GM20000 (cell line): ENCODE measurements at places on chromosomes 12 and 14.

- no peak for DNase-seq
Measured at GRCh38 chr12:34605955-34606748, 583.9 kb downstream of the ALG10 start.

GRCh38 chr12:14418451-14418890 is 53.0 kb downstream of the ATF7IP start:
- DNase-seq = no peak

GRCh38 chr12:109999649-109999971 is 380 bp downstream of the ANKRD13A start:
- no peak for DNase-seq

- DNase-seq = no peak
Measured at GRCh38 chr14:73176685-73177084, 40.4 kb downstream of the PSEN1 start.

- DNase-seq = no peak
Measured at GRCh38 chr14:61150851-61151250, 130.3 kb downstream of the TMEM30B start.

GRCh38 chr14:88798156-88798555 is 5.4 kb upstream of the EML5 start:
- DNase-seq = no peak

GRCh38 chr12:110548678-110549077 is 34.4 kb downstream of the PPTC7 start:
- DNase-seq = no peak

DNA sequence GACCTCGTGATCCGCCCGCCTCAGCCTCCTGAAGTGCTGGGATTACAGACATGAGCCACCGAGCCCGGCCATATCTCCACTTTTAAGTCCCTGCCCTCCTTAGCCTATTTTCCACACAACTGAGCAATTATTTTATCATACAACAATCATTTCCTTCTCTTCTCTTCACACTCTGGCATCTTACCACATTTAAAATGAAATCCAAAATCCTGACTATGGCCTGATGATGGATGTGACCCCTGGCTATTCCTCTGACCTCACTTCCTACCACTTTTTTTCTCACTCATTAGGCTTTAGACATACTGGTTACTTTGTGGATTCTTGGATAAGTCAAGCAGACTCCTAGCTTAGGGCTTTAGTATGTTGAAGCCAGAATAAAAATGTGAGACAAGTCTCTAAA is 21.9 kb upstream of the EID3 start:
- no peak for DNase-seq

DNA sequence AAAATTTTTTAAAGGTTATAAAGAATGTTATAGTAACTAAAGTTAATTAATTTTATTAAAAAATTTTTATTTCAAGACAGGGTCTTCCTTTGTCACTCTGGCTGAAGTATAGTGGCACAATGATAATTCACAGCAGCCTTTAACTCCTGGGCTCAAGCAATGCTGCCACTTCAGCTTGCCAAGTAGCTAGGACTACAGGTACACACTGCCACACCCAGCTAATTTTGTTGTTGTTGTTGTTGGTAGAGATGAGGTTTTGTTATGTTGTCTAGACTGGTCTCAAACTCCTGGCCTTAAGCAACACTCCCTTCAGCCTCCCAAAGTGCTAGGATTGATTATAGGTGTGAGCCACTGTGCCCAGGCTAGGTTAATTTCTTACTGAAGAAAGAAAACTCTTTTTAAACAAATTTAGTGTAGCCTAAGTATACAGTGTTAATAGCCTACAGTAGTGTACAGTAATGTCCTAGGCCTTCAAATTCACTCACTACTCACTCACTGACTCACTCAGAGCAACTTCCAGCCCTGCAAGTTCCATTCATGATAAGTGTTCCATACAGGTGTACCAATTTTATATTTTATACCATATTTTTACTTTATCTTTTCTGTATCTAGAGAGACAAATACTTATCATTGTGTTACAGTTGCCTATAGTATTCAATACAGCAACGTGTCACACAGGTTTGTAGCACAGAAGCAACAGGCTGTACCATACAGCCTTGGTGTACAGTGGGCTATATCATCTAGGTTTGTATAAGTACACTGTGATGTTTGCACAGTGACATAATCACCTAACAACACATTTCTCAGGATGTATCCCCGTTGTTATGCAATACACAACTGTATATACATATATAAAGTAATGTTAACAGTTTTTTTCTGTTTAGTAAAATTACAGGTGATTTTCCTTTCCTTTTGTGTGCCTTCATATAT is 24.7 kb upstream of the DNAAF2 start:
- no peak for DNase-seq

DNA sequence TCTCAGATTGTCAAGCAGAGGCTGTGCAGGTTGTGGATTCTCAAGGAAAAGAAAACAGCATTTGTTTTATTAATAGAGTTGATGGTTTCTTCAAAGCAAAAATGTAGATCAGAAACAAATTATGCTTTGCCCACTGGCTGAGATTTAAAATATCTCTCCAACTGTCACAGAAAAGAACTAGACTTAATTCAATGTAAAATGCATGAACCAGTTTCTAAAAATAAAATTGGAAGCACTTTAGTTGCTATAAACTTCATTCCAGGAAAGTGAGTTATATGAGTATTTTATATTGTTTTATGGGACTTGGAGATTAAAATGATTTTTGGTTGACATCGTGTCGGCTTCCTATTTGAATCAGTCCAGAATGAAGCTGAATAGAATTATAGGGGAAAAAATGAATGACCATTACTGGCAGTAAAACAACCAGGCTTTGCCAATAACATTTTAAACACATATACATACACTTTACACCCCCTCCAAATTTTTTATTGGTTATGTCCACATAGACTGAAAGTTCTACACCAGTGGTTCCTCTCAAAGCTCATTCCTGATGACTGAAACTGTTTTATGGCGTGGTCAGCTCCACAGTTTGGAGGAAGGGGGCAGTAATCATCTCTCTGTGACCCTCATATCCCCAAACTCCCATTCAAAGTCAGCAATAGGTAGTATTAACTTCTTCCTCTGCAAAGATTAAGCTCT is 55.5 kb upstream of the DAAM1 start:
- DNase-seq = no peak

DNA sequence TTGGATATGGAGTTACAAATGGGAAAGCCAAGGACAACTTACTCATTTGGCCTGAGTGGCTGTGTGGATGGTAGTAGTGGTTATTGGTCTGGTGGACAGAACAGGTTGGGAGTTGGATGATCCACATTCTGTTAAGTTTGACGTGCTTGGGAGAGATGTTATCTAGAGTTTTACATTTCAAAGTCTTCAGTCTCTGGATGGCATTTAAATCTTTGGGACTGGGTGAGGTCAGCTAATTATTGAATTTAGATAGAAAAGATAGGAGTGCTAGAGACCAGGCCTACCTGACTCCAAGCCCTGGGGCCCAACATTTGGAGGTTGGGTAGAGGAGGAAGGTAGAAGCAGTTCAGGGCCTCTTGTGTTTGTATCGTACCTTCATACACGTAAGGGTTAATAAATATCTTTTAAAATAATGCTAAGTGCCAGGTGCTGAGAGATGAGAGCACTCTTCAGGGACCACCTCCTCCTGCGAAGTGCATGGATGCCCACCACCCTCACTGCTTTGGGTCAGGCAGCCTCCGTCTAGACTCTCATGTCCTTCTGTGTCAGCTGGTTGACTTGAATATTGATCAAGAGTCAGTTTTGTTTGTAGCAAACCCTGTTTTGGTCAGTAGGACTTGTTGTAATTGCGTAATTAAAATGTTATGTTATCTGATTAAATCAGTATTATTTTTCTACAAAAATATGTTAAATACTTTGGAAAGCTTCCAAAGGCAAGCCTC is 460.4 kb upstream of the RGS6 start:
- no peak for DNase-seq

DNA sequence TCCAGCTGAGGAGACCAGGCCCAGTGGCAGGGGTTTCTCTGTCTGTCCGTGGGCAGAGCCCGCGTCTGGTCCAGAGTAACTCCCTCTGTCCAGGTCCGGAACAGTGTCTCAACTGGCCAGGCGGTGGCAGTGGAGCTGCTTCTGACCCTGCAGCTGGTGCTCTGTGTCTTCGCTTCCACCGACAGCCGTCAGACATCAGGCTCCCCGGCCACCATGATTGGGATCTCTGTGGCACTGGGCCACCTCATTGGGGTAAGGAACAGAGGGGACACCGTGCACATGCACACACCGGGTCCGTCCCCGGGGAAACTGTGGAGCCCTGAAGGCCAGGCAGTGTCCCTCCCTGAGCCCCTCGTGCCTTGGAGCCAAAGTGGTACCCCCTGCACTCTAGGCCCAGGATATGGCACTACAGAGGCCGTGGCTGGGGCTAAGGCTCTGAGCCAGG is 1.5 kb downstream of the AQP6 start:
- DNase-seq = no peak

- no peak for DNase-seq
Measured at GRCh38 chr14:33052943-33053342, 114.3 kb downstream of the NPAS3 start.

DNA sequence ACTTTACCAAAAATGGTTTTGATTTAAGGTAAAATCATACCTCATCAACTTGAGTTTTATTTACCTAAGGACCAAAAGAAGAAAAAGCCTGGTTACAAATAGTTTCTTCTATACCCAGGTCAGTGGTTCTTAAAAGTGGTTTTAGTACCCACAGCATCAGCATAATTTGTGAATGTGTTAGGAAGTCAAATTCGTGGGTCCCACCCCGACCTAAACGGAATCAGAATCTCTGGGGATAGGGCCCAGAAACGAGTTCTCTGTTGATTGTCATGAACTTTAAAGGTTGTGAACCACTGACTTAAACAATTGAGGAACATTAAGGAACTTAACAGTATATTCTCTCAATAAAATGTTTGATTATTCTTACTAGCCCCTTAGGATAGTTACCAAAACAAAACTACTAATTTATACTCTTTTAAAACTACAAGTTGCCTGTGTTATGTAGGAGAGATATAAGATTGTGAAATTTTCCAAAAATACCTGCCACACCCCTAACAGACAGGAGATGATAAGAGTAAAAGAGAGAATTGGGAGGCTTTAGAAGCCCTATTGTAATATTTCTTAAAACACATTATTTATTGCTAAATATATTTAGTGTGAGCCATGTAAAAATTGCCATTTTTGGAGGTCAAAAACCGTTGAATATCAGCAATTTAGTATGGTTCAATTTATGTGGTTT is 669 bp upstream of the SLC25A21 start:
- no peak for DNase-seq

- no peak for DNase-seq
Measured at GRCh38 chr12:76764856-76765255, 941 bp downstream of the ZDHHC17 start.

DNA sequence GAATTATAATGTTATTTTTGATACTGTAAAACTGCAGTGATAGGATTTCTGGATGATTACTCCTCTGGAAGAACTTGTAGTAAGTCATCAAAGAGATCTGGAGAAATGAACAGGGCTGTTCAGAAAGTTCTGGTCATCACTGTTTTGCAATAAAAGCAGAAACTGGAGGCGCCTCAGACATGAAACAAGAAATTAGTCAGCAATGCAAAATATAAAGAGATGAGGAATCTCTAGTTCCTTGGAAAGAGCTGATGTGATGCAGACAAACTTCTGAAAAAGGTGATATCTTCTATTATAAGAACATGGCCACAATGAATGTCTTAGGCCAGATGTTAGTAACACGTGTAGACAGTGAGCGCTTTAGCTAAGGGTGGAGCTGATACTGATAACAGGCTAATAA is 9.5 kb downstream of the ACIN1 start:
- DNase-seq = no peak

DNA sequence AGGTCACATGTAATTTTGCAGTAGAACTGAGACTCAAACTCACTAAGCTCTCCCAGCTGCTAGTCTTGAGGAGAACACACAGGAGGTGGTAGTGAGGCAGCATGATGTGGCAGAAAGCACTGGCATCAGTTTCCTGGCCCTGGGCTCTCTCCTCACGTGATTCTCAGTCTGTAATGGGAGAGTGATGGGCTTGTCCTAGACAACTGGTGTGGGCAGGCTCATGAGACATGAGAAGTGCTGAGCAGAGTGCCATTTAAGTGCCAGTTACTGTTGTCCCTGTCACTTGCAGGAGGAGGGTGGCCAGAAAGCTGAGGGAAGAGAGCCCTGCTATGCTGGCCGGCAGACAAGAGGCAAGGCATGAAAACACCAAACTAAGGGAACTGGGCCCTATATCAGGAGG is 48.5 kb upstream of the OVCH1 start:
- no peak for DNase-seq

- no peak for DNase-seq
Measured at GRCh38 chr12:112850383-112850782, 56.4 kb upstream of the OAS1 start.

GRCh38 chr14:77043984-77044485 is 15.5 kb upstream of the IRF2BPL start:
- no peak for DNase-seq

GRCh38 chr12:55724226-55724939 is 4.2 kb downstream of the RDH5 start:
- DNase-seq = no peak

DNA sequence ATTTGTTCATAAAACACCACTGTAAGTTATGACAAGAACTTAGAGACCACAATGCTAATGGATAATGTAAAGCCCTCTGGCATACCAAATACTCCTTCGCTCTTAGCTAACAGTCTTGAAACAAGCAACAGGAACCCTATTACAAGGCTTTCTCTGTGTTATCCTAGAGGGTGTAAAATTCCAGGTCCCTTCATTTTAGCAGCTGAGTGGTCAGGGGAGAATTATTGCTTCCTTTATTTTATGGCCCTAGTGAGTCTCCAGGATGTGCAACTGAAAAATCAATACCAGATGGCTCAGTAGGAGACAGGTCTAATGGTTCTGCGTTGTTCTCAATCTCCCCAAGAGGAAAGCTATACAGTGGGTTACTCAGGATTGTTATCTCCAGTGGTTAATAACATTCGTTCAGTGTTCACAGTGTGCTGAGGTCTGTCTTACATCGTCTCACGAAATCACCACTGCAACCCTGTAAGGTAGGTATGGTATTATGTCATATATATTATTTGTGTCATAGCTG is 172.7 kb upstream of the CNOT2 start:
- no peak for DNase-seq

DNA sequence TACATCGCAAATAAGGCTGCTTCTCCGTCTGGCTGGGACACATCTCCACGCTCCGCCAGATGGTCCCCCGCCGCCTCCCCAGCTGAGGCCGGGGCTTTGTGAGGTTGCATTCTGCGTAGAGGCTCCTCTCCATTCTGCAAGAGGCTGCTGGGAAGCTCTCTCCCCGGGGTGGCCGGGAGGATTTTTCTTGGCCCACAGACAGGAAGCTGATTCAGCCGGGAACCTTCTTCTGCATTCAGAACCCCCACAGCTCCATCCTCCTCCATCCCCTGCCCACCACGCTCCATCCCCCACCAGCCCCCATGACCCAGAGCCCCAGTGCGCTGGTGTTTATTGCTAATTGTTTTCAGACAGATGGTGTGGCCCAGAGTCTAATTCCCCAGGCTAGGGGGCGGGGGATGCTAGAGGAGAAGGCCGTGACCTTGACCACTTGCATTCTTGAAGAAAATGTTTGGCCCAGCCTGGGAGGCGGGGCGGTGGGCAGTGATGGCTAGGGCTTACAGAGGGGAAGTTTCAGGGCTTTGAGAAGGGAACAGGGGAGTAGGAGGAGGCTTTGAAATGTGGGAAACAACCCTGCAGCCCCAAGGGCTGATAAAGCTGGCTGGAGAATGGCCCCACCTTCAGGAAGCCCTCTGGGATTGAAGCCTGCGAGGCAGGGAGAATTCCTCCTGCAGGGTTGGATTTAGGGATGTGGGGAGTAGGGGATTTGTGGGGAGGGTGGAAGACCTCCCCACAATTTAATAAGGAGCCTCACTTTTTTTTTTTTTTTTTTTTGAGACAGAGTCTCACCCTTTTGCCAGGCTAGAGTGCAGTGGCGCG is 88.5 kb upstream of the NCOR2 start:
- no peak for DNase-seq
